ENCODE measurements at places on chromosomes 2 and 18.

DNA sequence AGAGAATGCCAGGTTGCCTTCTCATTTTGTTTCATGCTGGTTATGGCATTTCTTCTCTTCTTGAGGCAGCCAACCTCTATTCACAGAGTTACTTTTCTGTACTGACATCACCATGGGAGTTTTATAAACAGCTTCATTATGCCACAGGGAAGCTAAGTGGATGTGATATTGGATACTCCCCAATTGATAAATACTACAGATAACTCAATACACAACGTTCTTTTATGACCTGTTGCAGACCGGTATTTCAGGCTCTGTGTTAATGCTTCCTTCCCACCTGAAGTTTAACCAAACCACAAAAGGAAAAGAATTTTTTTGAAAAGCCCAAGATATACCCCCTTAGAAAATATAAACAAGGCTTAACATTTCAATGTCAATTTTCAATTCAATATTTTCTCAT is 258.3 kb upstream of the SOX11 start:
- DNase-seq: no peak

GRCh38 chr2:127917916-127918315 is 32.2 kb upstream of the AMMECR1L start:
- no peak for DNase-seq

DNA sequence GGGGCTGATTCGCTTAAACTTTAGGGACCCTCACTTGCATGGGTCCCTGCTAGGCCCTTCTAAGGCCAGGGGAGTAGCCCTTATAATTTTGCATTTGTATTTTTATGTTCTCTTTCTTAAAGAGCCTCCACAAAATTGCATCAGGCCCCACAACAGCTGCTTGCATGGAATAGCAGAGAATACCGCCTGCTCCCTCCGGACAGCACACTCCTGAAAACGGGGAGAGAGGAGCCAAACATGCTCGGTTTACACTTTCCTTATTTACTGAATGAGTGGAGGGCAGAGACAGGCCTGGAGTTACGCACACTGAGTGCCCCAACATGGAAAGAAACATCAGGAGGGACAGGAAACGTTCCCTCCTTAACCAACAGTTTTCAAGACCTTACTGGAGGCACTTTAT is 132.2 kb downstream of the ANTXR1 start:
- no peak for DNase-seq

- DNase-seq: no peak
Measured at GRCh38 chr2:176614930-176615329, 345.7 kb downstream of the MTX2 start.

GRCh38 chr2:219870041-219870440 is 242.6 kb downstream of the SLC4A3 start:
- no peak for DNase-seq

DNA sequence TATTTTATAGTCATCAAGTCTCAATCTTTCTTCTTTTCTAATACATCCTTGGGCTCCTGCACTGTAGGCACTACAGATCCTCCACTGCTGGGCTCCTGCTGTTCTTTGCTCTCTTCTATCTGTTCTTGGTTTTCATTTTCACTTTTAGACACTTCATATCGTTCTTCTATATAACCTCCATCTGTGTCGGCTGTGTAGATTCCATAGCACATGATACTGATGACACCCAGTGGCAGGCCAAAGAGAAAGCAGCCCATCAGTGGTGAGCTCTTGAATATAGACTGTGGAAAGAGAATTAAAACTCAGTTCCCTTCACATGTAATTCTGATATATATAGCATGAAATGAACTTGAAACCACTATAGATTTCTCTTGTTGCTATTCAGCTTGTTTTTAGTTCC is 38.0 kb downstream of the TMX3 start:
- DNase-seq: no peak

DNA sequence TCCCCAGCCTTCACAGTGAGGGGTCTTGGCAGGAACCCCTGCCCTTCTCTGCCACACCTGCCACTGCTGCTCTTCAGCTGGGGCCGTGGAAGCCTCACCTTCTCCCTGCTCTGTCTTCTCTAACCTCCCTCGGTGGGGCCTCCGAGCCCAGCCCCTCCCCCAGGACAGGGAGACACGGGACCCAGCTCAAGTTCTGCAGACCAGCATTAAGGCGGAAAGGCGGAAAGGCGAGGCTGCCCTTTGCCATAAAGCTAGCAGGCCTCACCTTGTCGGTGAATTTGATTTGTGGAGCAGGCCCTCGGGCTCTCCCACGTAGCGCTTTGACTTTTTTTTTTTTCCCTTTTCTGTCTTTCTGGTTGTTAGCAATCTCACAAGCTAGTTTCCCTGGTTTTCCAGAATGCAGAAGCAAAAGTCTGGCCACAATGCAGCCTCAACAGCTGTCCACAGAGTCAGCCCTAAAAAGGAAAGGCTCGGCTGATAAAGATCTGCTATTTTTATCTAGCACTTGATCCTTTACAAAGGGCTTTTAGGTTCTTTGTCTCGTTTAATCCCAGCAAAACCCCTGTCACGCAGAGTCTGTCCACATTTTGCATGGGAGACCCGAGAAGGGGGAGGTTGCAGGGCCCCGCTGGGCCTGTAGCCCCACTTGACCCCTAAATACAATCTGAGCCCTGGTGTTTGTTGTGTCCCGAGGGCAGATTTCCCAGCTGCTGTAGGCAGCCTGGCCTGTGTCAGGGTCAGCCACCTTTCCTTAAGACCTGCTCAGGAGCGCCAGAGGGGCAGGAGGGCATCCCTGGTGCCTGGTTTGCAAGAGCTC is 6.0 kb downstream of the ITM2C start:
- DNase-seq: no peak

- no peak for DNase-seq
Measured at GRCh38 chr2:129061769-129062121, 743.1 kb upstream of the HS6ST1 start.

GRCh38 chr2:133456156-133456555 is 112.1 kb downstream of the NCKAP5 start:
- DNase-seq: no peak

- no peak for DNase-seq
Measured at GRCh38 chr18:77069931-77070330, 62.7 kb downstream of the MBP start.

Measured in CD4-positive, alpha-beta T cell (primary cell).